ENCODE measurements at places on chromosomes 11 and 22. TPM values are rescaled to one million over a fixed set of nuclear protein-coding genes. Genes with fewer than 3 reads are reported as not detected.

- no peak for DNase-seq
- no peak overlapping the region for H3K4me3 ChIP-seq
- peak overlapping the region; percentile 10 for H3K27ac ChIP-seq
- H3K4me1 ChIP-seq, result peaks cover 2% of the 10 kb centered on the region
- peaks cover 30% of the 10 kb centered on the region for H3K27me3 ChIP-seq
Measured at GRCh38 chr11:13134886-13135285, 125.8 kb downstream of the RASSF10 start.

- H3K4me3 ChIP-seq, result peak within 1 kb of the TSS; percentile 99
- DNase-seq, result peak; percentile 57
- H3K27me3 ChIP-seq, result no peaks in the 10 kb centered on the region
- H3K4me1 ChIP-seq, result peaks cover 52% of the 10 kb centered on the region
- peaks cover 8% of the 10 kb centered on the region for H3K36me3 ChIP-seq
Measured at GRCh38 chr22:37639070-37639760, at the start of gene SH3BP1. Gene SH3BP1, plus strand, starts transcription at chr22:37639669. Its CDS starts 119 bp downstream, at chr22:37639788.

DNA sequence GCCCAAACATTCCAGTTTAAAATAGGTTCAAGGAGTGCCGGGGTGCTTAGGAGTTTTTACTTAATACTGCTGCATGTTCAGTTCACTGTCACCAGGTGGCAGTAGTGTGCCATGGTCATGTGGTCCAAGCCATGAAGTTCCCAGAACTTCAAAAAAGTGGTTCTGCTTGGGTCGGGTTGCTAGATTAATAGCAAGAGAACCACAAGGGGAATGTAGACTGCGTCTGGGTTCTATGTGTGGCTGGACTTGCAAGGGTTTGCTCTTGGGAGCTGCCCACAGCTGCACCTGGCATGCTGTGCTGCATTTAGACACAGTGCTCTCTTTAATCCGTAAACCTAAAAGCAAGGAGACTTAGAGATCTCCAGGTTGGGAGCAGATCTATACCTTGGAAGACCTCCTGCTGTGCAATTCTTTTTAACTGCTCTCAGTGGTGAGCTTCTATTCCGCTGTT lies 6.5 kb upstream of the SPON1 start:
- peaks cover 36% of the 10 kb centered on the region for H3K27me3 ChIP-seq
- peak; percentile 29 for DNase-seq
- H3K4me3 ChIP-seq, result no peak overlapping the region
- H3K27ac ChIP-seq, result no peak overlapping the region

- H3K4me1 ChIP-seq, result peaks cover 6% of the 10 kb centered on the region
- DNase-seq, result no peak
- no peak overlapping the region for H3K27ac ChIP-seq
- H3K27me3 ChIP-seq, result peaks cover 9% of the 10 kb centered on the region
- H3K4me3 ChIP-seq, result no peak overlapping the region
Measured at GRCh38 chr22:39183991-39184585, 31.6 kb upstream of the CBX7 start.

DNA sequence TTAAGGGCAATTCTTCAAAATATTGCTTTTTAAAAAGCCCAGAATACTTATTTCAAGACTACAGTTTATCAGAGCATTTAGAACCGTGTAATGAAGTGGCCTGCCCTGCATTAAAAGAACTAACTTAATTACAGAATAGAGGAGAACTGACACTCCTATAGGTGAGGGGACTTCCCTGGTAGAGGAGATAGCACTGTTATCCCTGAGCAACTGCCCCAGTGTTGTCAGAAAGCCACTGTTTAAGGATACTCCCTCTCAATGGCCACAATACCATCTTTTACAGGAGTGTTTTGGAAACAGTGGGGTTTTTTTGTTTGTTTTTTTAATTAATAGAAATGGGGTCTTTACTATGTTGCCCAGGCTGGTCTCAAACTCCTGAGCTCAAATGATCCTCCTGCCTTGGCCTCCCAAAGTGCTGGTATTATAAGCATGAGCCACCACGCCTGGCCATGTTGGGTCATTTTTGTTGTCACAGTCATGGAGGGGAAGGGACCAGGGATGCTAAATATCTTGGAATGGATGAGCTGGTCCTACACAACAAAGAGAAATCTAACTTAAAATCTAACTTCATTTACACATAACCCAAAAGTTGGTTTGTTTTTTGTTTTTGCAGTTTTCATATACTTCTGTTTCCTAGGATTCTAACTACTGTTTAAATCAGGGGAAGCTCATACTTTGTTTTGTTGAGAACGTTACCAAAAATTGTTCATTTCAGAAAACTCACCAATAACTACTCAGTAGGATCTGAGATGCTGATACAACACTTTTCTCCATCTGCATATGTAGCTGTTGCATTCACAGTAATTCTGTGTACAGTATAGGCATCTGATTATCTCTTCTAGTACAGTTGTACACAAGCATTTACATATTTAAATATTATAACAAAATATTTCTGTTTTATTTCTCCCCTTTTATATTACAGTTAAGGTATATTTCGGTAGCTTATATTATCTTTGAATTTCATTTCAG lies 8.1 kb downstream of the RPL27A start:
- peaks cover 31% of the 10 kb centered on the region for H3K4me1 ChIP-seq
- H3K27ac ChIP-seq, result peak overlapping the region; percentile 97
- no peak for DNase-seq
- H3K36me3 ChIP-seq, result no peaks in the 10 kb centered on the region

- H3K27ac ChIP-seq, result peak overlapping the region; percentile 90
- peaks cover 31% of the 10 kb centered on the region for H3K4me1 ChIP-seq
- no peak overlapping the region for H3K4me3 ChIP-seq
- DNase-seq, result no peak
- no peaks in the 10 kb centered on the region for H3K27me3 ChIP-seq
- H3K36me3 ChIP-seq, result peaks cover 11% of the 10 kb centered on the region
Measured at GRCh38 chr11:12232817-12233601, 122.6 kb downstream of the MICAL2 start.

- no peak overlapping the region for H3K4me3 ChIP-seq
- DNase-seq, result no peak
- H3K36me3 ChIP-seq, result no peaks in the 10 kb centered on the region
- H3K4me1 ChIP-seq, result peaks cover 9% of the 10 kb centered on the region
Measured at GRCh38 chr22:37105154-37105553, 4.4 kb downstream of the TMPRSS6 start.

DNA sequence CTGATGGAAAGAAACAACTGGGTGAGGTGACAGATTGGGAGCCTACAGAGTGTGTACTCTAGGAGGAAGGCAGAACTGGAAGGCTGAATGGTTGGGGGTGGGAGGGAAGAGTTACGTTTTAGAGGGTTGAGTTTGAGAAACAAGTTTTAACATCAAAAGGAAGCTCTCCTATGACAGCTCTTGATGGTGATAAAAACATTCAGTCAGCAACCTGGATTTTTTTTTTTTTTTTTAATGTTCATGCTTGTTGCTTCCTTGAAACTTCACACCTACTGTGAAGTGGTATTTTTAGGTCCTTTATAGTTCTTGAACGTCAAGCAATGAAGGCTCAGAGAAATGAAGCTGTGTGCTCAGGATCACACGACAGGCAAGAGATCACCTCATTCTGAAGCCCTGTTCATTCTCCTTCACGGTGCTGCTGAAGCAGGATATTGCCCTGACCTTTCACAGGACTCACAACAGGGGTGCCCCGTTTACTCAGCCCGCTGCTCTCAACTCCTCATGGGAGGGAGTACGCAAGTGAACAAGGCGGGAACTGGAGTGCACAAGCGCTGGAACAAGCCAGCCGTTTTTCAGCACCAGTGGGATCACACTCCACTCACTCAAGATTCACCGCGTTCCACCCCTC lies 1.6 kb upstream of the TMEM109 start:
- DNase-seq, result no peak
- peaks cover 4% of the 10 kb centered on the region for H3K27me3 ChIP-seq
- H3K36me3 ChIP-seq, result peaks cover 2% of the 10 kb centered on the region
- peak overlapping the region; percentile 69 for H3K27ac ChIP-seq
- peaks cover 32% of the 10 kb centered on the region for H3K4me1 ChIP-seq

GRCh38 chr11:115885535-115886421 lies 381.6 kb upstream of the CADM1 start:
- no peaks in the 10 kb centered on the region for H3K36me3 ChIP-seq
- H3K27me3 ChIP-seq, result no peaks in the 10 kb centered on the region
- H3K4me3 ChIP-seq, result no peak overlapping the region
- H3K27ac ChIP-seq, result no peak overlapping the region
- DNase-seq, result no peak

- DNase-seq, result no peak
- H3K36me3 ChIP-seq, result no peaks in the 10 kb centered on the region
- no peak overlapping the region for H3K4me3 ChIP-seq
- H3K27ac ChIP-seq, result no peak overlapping the region
- no peaks in the 10 kb centered on the region for H3K4me1 ChIP-seq
Measured at GRCh38 chr11:76216536-76217325, 10.4 kb upstream of the WNT11 start.

GRCh38 chr11:130237282-130238006 lies 77.3 kb downstream of the ZBTB44 start:
- peaks cover 13% of the 10 kb centered on the region for H3K4me1 ChIP-seq
- DNase-seq, result no peak
- no peak overlapping the region for H3K4me3 ChIP-seq
- peaks cover 13% of the 10 kb centered on the region for H3K36me3 ChIP-seq
- no peaks in the 10 kb centered on the region for H3K27me3 ChIP-seq
- no peak overlapping the region for H3K27ac ChIP-seq

GRCh38 chr11:128725630-128726319 lies 31.9 kb downstream of the FLI1 start:
- peak overlapping the region; percentile 70 for H3K4me3 ChIP-seq
- peak overlapping the region; percentile 86 for H3K27ac ChIP-seq
- no peaks in the 10 kb centered on the region for H3K27me3 ChIP-seq

GRCh38 chr11:4662876-4663275 lies 19.1 kb downstream of the OR51E1 start:
- H3K4me3 ChIP-seq, result no peak overlapping the region
- DNase-seq, result no peak
- peaks cover 33% of the 10 kb centered on the region for H3K27me3 ChIP-seq
- no peaks in the 10 kb centered on the region for H3K4me1 ChIP-seq
- no peak overlapping the region for H3K27ac ChIP-seq

- no peak for DNase-seq
- no peaks in the 10 kb centered on the region for H3K27me3 ChIP-seq
- H3K27ac ChIP-seq, result no peak overlapping the region
- H3K4me1 ChIP-seq, result peaks cover 43% of the 10 kb centered on the region
Measured at GRCh38 chr22:39932166-39932565, 28.0 kb upstream of the TMA7B start.

DNA sequence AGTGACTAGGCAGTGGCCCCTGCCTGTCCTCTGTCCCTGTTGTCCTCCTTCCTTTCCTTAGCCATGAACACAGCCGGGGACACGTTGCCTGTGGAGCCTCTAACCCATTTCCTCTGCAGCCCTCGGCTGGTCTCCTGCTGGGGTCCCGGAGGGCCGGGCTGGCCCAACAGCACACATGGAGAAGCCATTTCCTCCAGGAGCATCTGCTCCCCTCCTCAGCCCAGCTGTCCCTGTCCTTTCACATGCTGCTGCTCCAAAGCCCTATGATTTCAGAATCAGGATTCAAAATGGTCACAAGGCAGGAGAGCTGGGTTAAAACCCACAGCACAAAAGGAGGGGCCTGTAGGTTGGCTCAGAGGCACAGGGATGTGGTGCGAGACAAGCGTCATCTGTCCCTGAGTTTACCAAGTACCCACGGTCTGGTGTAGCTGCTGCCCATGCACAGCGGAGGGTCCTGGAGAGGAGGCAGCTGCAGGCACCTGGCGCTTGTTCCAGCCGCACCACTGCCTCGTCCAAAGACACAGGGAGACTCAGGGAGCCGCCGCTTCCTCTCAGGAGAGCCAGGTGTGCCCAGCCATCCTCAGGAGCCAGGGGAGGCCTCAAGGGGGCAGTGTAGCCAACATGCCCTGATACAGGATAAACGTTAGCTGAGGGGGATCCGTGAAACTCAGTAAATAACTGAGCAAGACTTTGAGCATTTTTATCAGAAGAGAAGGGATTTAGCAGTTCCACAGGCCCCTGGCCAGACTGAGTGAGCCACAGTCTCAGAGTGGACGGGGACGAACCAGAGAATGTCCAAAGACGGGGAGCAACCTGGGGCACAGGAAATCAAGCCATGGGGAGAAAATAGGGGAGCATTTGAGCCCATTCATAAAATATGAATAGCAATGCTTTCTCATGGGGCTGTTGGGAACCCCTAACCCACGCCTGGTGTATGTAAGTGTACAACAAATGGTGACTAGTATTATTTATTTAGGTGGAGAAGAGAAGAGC lies 3.9 kb upstream of the VSIG10L2 start:
- H3K27me3 ChIP-seq, result peaks cover 12% of the 10 kb centered on the region
- DNase-seq, result no peak

DNA sequence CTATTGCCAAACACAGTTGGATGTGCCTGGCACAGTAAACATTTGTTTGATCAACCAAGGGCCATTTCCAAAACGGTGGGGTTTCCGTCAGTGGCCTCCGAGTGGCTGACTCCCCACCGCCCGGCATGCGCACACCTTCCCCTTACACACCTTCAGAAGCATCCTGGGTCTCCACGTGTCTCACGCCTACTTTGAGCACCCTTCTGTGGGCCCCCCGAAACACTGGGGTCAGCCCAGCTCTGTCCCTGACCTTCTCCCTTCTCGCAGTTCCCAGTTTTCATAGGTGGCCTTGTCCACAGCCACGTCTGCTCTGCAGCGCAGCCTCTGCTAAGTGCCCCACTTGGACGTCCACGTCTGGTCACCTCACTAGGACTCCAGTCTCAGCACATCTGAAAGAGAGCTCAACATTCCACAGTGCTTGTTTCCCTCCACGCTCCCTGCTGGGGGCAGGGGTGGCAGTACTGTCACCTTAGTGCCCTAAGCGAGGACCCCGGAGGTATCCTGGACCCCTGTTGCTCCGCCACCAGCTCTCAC lies 13.2 kb upstream of the SHANK2 start:
- H3K4me1 ChIP-seq, result peaks cover 6% of the 10 kb centered on the region
- peaks cover 35% of the 10 kb centered on the region for H3K27me3 ChIP-seq
- DNase-seq, result no peak
- no peak overlapping the region for H3K27ac ChIP-seq
- H3K36me3 ChIP-seq, result no peaks in the 10 kb centered on the region

DNA sequence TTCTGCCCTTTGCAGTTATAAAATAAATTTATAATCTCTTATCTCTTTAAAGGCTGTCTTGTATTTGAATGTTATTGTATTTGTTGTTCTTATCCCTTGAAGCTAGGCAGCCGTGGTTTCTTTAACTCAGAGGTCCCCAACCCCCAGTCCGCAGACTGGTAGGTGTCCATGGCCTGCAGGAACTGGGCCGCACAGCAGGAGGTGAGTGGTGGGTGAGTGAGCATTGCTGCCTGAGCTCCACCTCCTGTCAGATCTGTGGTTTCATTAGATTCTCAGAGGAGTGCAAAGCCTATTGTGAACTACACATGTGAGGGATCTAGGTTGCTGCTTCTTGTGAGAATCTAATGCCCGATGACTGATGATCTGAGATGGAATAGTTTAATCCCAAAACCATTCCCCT lies 380.0 kb upstream of the CCDC90B start:
- H3K4me3 ChIP-seq, result no peak overlapping the region
- H3K4me1 ChIP-seq, result no peaks in the 10 kb centered on the region
- H3K27ac ChIP-seq, result no peak overlapping the region
- DNase-seq, result no peak

Gene SLC29A2
- 5.4 TPM for total RNA-seq

Gene FGF4
- total RNA-seq, result not detected

Gene LIF
- 1.8 TPM for total RNA-seq

Gene RPS19BP1
- 47.3 TPM for total RNA-seq

Gene CAPN1
- 154 TPM for total RNA-seq

Gene OR56A1
- total RNA-seq, result not detected

Gene ARL14EP
- 28.4 TPM for total RNA-seq

Data from T-helper 17 cell (primary cell).